ENCODE measurements at places on chromosomes 5 and 9. TPM values are rescaled to one million over a fixed set of nuclear protein-coding genes. Genes with fewer than 3 reads are reported as not detected.
A peak's percentile ranks its signal among the peaks of the same experiment; 100 is the strongest.

DNA sequence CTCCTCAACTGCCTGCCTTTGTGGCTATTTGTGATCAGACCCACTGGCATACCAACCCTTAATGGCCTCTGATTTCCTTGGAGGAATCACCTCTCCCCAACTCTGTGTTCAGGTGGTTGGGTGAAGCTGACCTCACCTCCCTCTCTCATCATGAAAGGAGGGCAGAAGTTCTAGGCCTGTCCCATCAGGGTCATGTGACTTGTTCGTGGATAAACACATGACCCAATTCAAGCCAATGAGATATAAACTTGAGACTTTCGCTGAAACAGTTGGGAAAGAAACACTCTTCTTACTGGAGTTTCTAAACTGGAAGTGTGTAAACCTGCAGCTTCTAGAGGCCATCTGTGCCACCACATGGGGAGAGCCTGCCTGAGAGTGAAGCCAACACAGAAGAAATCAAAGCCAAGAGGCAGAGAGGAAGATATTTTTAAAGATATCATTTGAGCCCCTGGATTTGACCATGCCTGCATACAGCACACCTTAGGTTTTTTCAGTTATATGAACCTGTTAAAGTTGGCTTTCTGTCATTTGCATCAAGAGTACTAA, 5.8 kb downstream of the GABBR2 start:
- DNase-seq = no peak

DNA sequence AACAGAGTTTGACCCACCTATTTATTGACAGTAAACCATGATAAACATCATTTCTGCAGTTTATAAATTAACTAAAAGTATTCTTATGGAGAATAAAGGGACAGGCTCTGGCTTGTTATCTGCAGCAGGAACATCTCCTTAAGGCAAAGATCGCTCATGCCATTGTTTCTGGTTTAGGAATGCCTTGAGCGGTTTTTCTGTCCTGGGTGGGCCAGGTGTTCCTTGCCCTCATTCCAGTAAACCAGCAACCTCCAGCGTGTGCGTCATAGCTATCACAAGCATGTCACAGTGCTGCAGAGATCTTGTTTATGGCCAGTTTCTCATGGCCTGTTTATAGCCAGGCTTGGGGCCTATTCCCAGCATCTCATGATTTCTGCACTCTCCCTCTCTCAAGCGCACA, 521.7 kb downstream of the HINT1 start:
- no peak for DNase-seq

The NIM1K gene
- total RNA-seq = 0.99 TPM

The PCDHGA7 gene
- total RNA-seq = 11.1 TPM

The PKD2L2 gene
- total RNA-seq = not detected

DNA sequence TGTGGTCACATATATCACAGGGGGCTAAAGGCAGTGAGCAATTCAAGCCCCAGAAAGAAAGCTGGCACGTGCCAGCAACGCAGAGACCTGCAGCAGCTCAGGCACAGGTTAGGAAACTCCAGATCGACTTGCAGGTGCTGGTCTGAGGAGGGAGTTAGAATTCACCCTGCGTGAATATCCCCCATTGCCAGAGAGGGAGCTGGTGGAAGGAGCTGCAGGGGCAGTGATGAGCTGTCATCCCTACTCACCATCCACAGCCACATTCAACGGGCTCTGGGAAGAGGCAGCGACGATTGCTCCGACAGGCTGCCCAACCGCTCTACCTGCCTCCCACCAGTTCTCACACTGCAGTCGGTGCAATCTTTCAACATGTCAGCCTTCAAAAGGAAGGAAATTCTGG, 40.8 kb upstream of the CLK4 start:
- no peak for DNase-seq

- DNase-seq = no peak
Measured at GRCh38 chr9:105296877-105297287, 52.4 kb downstream of the SLC44A1 start.

GRCh38 chr9:125240649-125240999, 519 bp downstream of the HSPA5 start:
- DNase-seq = no peak

DNA sequence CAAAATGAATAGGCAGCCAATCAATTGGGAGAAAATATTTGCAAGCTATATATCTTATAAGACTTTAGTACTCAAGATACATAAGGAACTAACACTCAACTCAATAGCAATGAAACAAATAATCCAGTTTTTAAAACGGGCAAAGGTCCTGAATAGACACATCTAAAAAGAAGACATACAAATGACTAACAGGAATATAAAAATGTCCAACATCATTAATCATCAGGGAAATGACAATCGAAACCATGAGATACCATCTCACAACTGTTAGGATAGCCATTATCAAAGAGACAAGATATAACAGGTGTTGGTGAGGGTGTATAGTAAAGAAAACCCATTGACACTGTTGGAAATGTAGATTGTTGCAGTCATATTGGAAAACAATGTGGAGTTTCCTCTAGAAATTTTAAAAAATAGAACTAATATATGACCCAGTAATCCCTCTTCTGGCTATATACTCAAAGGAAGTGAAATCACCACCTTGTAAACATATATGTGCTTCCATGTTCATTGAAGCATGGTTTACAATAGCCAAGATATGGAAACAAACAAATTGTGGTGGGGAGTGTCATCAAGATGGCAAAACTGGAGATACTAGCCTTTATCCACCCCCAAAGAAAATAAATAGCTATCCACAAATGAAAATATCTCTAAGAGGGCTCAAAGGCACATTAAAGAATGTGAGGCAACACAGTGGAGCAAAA, 13.9 kb upstream of the BTNL3 start:
- no peak for DNase-seq

- no peak for DNase-seq
Measured at GRCh38 chr5:139403418-139403786, 487 bp downstream of the SPATA24 start.

- DNase-seq = no peak
Measured at GRCh38 chr9:8552732-8553131, 753.2 kb upstream of the DMAC1 start.

DNA sequence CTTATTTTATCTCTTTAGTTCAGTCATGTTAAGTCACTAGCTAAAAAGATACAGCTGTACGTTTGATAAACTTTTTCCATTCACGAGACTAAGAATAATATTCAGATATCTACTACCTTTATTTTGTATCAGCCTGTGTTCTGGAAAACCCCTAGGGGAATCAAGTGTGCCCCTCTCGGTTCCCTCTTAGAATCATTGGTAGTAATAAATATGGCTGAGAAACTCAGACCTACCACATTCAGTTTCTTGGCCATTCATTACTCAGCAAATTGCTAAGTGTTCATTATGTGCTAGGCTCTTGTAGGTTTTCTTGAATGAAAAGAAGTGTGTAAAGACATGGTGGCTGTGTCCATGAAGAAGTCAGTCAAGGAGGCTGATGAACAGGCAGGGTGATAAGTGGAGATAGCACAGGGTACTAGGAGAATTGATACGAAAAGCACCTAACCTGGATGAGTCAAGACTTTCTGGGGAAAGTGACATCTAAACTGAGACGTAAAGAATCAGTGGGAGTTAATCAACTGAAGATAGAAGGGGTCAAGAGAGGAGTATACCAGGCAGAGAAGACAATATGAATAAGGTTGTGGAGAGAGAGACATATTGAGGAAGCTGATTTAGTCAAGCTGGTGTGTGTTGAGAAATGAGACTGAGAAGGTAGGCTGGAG, 86.2 kb downstream of the CSNK1G3 start:
- DNase-seq = no peak

DNA sequence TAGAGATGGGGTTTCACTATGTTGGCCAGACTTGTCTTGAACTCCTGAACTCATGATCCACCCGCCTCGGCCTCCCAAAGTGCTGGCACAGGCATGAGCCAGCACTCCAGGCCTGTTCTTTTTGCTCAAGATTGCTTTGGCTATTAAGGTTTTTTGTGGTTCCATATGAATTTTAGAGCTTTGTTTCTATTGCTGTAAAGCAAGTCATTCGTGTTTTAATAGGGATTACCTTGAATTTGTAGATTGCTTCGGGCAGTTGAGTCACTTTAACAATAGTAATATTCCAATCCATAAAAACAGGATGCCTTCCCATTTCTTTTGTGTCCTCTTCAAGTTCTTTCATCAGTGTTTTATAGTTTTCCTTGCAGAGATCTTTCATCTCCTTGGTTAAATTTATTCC, 22.1 kb downstream of the C6 start:
- DNase-seq = no peak

GRCh38 chr5:5560016-5560415, 137.5 kb downstream of the ICE1 start:
- no peak for DNase-seq

- no peak for DNase-seq
Measured at GRCh38 chr9:129936222-129936621, 101.0 kb downstream of the USP20 start.

The FAM78A gene
- 2.5 TPM for total RNA-seq

DNA sequence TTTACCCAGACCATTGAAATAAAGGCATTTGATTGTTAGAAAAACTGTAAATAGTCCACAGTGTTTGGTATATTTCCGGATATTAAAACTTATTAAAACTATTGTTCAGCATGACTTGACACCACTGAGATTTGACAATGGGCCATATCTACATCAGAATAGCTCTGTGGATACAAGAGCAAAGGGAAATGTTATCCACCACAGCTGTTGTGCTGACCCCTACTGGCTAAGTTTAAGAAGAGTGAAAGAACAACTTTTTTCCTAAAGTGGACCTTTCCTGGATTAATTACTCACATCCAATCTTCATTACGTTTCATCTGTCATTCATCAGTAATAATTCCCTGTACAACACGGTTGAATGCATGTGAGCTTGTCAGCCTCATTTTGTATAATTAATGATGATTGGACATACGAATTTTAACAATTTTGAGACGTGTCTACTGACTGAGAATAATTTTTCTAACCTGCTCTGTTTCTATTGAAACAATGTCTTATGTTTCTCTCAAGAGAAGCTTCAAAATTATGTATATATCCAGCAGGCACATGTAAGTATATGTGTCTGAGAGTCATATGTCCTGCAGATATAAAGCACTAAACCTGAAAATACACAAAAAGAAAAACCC, 1952.6 kb downstream of the MAT2B start:
- no peak for DNase-seq

GRCh38 chr5:94870511-94871183, 252.2 kb downstream of the SLF1 start:
- DNase-seq = no peak

DNA sequence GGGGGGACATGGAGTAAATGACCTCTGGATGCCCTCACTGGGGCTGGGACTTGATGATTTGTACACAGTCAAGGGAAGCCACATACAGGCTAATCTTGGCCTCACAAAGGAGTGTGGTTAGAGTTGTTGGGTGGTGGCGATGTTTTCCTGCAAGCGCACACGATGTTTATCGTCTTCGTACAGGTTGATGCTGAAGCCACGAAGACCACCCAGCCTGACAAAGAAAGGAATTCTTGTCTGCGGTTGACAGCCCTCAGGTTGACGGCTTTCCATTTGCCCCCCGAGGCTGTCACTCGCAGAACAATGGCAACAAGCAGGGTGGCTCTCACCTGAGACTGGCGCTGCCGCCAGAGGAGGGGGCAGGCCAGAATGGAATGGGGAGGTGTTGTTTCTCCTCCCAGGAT, 14.1 kb upstream of the XPA start:
- DNase-seq = no peak

GRCh38 chr9:79127661-79128060, 444.1 kb upstream of the TLE4 start:
- DNase-seq = no peak

DNA sequence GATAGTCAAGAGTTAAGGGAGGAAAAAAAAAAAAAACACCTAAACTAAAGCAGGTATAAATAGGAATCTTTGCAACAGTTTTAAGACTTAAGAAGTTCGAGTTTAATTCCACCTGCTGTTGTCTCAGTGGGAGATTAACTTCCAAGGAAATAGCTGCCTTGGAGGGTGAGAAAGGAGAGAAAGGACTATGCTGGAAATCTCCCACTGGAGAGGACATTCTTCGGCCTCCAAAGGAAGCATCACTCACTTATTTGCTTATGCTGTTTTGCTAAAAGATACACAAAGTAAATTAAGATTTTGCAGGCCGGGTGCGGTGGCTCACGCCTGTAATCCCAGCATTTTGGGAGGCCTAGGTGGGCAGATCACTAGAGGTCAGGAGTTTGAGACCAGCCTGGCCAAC, 317.9 kb upstream of the MPDZ start:
- DNase-seq = no peak

DNA sequence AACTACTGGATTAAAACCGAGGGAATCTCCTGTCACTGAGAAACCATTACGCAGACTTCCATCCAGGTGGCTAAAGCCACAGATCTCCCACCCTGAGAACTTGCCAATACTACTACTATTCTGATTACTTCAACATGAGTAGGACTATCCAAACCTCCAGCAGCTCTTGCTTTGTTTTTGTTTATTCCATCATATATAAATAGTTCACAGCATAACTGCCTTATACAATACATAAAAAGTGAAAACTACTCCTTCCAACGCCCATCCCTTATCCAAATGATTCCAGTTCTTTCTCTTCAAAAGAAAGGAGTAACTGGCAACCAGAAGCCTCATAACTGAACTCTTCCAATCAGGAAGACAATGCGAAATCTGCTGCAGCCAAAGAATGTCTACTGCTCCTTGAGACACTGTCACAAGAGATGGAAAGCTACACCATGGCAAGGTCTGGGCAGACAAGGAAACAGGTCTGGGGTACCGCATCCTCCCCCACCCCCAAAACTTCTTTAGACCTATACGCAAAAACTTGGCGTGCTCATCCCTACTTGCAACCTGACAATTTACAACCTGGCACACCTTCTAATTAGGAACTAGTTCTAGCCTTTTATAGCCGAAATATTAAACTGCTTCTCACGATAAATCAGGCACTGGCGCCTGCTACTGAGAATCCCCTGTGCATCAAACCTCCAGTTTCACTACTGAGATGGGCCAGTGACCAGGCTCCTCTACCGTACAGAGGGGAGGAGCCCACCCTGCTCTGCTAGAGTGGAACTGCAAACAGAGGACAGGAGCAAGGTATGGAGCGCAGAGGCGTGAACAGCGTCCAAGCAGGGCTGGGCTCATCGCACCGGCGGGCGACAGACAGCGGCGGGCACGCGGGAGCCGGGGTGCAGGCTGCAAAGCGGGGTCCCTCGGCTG, 986 bp downstream of the PLPP1 start:
- no peak for DNase-seq

The KIAA1191 gene
- total RNA-seq = 104 TPM

The IL3 gene
- not detected for total RNA-seq

The MCTP1 gene
- 15.8 TPM for total RNA-seq

- no peak for DNase-seq
Measured at GRCh38 chr5:138489683-138490061, 24.4 kb downstream of the EGR1 start.

DNA sequence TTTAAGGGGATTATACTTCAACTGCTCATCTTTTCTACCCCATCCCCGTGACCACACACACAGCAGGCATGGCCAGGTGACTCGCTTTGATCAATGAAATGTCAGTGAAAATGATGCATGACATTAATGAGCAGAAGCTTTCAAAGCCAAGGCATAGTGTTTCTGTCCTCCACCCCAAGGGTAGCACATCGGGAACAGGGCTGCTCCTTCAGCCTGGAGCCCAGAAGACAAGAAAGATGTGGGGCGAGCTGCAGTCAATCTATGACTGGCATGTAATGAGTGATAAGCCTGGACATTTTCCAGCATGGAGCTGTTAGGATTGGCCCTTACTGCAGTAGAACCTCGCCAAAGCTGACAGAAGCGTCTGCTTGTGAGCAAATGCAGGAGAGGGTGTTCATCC, 122.6 kb upstream of the IRX2 start:
- peak; percentile 26 for DNase-seq

- DNase-seq = no peak
Measured at GRCh38 chr5:110058175-110058574, 368.4 kb downstream of the MAN2A1 start.

Data from sigmoid colon (tissue), 7 donors.